ENCODE measurements at places on chromosomes 5 and 9. TPM values are rescaled to one million over a fixed set of nuclear protein-coding genes. Genes with fewer than 3 reads are reported as not detected.

ZFR gene
- 65.7 TPM for total RNA-seq

LCN15 gene
- 0.63 TPM for total RNA-seq

DRD1 gene
- total RNA-seq, result not detected

GRCh38 chr9:14307989-14308852 lies 5.7 kb downstream of the NFIB start:
- peak overlapping the region; percentile 94 for H3K27ac ChIP-seq
- no peak for DNase-seq

- no peaks in the 10 kb centered on the region for H3K4me1 ChIP-seq
- H3K27me3 ChIP-seq, result no peaks in the 10 kb centered on the region
- no peak for DNase-seq
Measured at GRCh38 chr9:105859428-105860091, 165.2 kb downstream of the TMEM38B start.

MYMK gene
- total RNA-seq, result not detected

IRGM gene
- total RNA-seq, result not detected

DNA sequence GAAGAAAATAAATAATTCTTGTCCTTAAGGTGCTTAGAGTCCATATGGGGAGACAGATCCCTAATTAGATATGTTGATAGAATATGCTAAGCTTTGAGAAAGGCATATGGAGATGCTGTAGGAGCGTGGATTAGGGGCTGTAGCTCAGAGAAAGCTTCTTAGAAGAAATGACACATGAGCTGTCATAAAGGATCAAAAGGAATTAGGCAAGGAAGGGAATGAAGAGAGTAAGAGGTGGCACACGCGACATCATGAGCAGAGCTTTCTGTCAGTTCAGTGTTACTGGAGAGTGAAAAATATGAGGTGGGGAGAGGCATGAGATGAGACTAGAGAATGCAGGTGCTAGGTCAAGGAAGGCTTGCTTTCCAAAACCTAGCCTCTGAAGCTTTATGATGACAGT lies 118.6 kb downstream of the KIAA0825 start:
- no peaks in the 10 kb centered on the region for H3K36me3 ChIP-seq
- no peak overlapping the region for H3K27ac ChIP-seq
- DNase-seq, result no peak
- H3K4me3 ChIP-seq, result no peak overlapping the region
- H3K4me1 ChIP-seq, result no peaks in the 10 kb centered on the region

ADAMTS2 gene
- 13.7 TPM for total RNA-seq

GRCh38 chr9:114025196-114025753 lies 52.8 kb downstream of the AMBP start:
- H3K4me1 ChIP-seq, result no peaks in the 10 kb centered on the region
- no peak overlapping the region for H3K4me3 ChIP-seq
- no peak for DNase-seq
- no peaks in the 10 kb centered on the region for H3K36me3 ChIP-seq
- H3K27ac ChIP-seq, result no peak overlapping the region
